ENCODE measurements at places on chromosomes 1 and 21. TPM values are rescaled to one million over a fixed set of nuclear protein-coding genes. Genes with fewer than 3 reads are reported as not detected.

- no peak for DNase-seq
Measured at GRCh38 chr1:9151328-9151860, 22.5 kb upstream of the GPR157 start.

Gene LCE3D
- not detected for total RNA-seq

DNA sequence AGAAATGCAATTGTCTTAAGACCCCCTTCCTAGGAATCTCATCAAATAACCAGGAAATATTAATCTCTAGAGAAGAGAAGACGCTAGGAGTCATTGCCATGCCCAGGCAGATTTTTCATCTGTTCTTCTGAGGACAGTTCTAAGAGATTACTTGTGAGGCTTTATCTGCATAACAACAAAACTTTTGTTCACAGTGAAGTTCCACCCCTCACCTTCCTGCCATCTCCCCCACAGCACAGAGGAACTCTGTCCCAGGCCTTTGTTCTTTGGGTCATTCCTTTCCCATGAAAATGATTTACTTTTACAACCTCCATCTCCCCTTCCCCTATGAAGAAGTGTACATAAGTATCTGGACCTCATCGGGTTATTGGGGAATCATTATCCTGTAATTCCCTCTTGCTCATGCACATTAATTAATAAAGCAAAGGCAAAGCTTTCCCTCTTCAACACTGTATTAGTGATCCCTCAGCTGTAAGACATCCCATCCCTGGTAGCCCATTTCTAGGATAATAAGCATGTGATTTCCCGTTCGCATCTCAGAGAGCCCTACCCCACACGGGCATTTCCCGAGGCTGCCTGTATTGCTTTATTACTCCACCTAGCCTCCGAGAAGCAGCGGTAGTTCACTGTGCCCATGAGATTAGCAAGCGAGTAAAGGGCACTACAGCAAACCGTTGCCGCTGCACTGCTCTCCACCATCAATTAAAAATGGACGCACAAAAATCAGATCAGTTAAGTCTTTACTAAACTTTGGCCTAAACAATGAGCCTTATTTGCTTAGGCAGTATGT, 384.4 kb upstream of the CAMK1G start:
- DNase-seq = no peak

- DNase-seq = no peak
Measured at GRCh38 chr1:10677491-10678391, 118.7 kb downstream of the CASZ1 start.

DNA sequence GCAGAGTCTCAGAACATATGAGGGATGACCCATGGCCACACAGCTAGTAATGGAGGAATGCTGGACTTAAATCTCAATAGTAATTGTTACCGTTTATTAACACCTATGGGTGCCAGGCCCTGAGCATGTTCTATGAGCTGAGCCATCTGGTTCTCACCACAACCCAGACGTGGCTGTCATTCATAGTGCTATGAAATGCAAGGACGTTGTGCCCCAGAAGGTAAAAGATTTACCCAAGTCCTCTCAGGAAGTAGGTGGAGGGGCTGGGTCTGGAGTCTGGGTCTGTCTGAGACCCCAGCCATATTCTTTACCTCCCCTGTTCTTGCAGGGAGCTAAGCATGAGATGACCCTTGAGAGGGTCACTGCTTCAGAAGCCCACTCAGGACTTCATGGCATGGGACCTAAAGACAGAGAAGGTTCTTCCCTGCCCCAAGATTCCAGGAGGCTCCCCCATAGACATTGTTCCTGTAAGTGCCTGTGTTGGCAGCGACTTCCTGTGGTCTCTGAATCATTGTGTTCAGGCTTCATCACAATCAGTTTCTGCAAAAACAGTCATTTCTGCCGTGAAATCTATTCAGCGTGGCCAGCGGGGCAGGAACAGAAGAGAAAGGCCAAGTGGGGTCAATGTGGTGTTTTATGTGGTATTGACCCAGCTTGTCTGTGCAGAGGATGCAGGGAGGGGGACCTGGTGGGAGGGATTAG, 475.4 kb downstream of the PTPRU start:
- DNase-seq = no peak

Measured in activated B cell treated with CpG ODN at 0.5 μM for 24 hours (primary cell).